ENCODE measurements at places on chromosomes 4 and X.

DNA sequence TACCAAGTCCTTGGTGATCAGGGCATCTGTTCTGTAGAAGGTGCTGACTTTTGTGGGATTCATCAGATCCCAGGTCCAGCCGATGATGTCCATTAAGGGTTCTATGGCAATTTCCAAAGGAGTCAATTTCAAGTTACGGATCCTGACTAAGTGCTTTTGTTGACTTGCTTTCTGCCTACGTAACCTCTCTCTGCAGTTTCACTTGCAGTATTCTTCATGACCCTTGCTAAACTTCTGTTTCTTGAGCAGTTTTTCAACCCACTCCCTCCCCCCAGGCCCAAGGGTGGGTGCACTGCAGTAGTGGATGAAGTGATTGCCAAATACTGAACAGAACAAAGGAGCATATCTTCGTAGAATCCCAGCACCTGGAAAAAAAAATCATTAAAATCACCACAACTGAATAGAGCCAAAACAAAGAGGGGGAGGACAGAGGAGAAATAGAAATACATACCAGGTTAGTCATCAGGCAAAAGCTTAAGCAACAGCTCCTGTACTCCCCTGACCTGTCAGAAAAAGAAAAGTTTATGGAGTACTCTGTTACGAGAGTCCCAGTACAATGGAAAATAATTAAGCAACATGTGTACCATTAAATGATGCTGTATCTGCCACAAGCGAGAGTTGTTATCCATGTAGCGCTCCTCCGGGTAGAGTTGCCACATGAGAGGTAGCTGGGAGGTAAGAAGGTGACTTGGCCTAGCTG lies 5.8 kb downstream of the CMC4 start:
- DNase-seq, result no peak

- DNase-seq, result no peak
Measured at GRCh38 chr4:6446538-6447451, 25.6 kb downstream of the PPP2R2C start.

GRCh38 chrX:154094833-154095232 lies 2.7 kb downstream of the MECP2 start:
- DNase-seq, result no peak

- no peak for DNase-seq
Measured at GRCh38 chr4:136810626-136811025, 721.7 kb downstream of the PCDH18 start.

DNA sequence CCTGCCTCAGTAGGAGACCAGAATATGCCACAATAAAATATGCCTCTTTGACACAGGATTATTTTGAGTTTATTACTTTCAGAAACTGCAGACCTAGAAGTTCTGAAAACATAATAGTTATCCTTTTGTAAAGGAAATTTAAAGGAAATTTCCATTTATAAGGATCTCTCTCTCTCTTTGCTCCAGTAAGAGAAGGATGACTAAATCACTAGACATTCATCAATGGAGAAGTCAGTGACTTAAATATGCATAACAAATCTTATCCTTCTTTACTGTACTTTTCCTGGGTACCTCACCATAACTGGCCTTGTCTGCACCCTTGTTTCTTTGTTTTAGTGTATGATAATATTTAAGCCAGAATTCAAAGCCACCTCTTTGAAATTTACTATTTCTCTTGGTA lies 28.3 kb upstream of the OPHN1 start:
- DNase-seq, result no peak

DNA sequence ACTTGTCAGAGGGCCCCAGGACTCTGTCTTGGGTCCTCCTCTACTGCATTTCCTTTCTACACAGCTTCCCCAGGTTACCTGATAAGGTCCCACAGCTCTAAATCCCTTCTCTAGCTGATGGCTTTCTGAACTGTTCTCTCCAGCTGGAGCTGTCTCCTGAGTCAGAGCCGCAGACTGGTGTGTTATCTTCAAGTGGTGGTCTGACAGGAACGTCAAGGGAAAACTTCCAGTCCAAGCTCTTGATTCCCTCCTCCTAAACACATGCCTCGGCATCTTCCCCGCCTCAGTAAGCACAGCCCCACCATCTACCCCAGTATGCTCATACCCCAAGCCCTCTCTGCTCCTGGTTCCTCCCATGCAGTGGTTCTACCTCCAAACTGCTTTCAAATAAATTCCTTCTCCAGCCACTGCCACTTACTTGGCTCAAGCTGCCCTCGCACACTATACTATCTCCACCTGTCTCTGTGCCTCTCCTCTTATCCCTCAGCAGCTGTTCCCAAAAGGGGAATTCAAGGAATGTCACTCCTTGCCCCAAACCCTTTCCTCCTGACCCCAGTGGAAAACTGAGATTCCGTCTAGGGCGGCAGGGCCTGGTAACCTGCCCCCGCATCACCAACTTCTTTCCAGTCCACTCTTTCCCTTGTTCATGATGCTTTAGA lies 17.2 kb upstream of the CENPU start:
- DNase-seq, result no peak
